Left renal pelvis (tissue), 4 donors: ENCODE measurements at places on chromosomes 6 and 20.
A peak's percentile ranks its signal among the peaks of the same experiment; 100 is the strongest.

- DNase-seq, result no peak
These were observed 98.6 kb downstream of the OGFRL1 start for GRCh38 chr6:71387179-71387578.

- DNase-seq, result no peak
These were observed 128.8 kb upstream of the GGTLC1 start for GRCh38 chr20:24117383-24117782.

DNA sequence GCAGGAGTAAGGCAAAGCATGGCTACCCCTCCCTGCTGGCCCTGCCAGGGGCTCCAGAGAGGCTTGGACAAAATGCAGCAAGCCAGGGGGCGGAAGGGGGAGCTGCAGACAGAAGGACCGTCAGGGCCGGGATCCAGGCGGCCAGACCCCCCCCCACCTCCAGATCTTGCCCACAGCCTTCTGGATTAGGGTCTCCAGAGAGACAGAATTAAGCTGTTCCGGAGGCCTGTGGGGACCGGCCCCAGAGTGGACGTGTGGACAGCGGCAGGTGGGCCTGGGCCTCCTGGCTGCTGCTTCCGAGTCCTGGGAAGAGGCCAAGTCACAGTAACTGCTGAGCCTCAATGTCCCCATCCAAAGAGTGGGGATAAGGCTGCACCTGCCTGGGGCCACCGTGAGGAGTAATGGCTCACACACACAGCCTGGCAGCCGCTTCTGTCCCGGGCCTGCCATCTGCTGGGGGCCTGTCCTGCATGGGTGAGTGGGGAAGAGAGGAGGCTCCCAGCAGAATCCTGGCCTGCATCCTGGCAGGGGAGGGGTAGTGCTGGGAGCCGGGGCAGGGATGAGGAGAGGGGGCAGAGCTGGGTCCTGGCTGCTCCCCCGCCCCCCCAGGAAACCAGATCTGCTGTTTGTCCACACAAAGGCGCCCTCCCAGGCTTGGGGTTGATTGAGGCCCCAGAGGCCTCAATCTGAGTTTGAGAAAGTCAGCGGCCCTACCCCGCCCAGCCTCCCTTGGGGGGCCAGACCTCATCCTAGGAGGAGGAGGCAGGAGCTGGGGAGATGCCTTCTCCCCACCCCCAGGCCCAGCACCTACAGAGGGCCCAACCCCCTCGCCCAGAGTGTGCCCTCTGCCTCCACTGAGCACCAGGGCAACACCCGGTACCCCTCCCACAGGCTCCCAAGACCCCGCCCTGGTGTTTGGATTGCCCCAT is 3.9 kb downstream of the LAMA5 start:
- no peak for DNase-seq

- DNase-seq, result no peak
These were observed 20.3 kb upstream of the ELOVL5 start for GRCh38 chr6:53369051-53369450.

DNA sequence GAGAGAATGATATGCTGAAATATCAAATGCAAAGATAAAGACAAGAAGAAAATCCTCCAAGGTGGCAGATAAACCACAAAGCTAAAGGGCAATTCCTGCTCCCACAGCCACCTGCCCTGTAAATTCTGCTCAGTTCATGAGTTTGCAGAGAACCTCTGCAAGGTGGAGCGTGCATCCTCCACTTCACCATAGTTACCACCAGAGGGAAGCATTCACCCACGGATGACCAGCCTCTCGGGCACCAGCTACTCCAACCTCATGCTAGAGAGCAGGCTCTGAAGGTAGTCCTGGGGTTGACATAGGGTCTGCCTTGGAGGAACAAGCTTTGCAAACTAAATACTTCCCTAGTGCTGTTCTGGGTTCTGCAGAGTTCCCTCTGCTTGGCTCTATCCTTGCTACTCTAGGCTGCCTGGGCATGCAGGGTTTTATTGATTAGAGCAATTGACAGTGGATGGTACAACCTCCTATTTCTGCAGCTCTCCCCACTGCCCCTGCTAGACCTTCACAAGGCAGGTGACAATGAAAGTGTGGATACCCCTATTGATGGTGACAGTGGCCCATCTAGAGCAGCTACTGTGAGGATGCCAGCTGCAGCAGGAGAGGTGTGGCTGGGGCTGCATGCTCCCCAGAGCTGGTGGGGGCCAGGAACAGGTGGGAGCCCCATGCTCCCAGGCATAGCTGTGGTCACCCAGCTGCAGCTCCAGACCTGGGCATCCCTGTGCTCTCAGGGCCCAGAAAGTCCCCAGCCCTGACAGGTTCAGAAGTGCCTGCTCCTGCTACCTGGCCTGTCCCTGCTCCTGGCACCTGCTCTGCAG is 51.1 kb downstream of the GGTLC1 start:
- DNase-seq, result peak; percentile 51

- DNase-seq, result no peak
These were observed 351.3 kb downstream of the ZFAND3 start for GRCh38 chr6:38170666-38171355.

- DNase-seq, result no peak
These were observed 53.5 kb upstream of the NXT1 start for GRCh38 chr20:23296841-23297701.

DNA sequence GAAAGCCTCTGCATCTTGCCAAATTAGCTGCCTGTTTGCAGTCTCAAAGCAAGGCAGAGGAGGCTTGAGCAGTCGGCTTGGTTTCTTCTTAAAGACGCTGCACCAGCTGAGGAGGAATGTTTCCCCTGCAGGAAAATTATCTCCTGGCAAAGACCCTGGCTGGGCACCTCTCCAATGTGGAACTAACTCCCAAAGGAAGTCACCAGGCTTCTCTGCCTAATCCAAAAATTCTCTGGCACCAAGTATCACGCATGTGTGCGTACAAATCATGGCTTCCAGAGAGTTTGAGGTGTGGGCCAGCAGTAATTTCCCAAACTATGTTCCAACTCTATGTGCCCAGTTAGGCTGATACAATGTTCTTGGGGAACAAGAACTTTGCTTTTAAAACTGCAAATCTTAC is 176.2 kb downstream of the KIF16B start:
- no peak for DNase-seq

DNA sequence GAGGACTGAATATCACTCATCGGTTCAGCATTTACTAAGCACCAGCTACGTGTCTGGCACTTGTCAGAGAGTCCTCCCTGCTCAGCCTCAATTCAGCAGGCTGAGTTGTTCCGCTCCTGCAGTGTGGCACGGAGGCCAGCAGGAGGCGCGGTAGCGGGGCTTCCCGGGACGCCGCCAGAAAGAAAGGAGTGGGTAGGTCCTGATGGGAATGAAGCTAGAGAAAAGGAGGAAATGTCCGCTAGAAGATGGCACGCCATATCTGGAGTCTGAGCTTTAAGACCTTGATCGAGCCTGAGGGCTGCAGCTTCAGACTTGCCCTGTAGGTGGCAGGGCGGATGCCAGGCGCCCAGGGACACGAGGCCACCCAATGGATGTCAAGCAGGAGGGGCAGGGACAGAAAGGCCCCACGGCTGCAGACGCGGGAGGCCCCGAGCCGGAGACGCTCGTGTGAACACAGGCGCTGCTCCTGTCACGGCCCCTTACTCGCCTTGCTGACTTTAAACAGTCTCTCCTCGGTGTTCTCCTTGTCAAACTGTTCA is 18.7 kb downstream of the SERPINB6 start:
- peak; percentile 64 for DNase-seq

DNA sequence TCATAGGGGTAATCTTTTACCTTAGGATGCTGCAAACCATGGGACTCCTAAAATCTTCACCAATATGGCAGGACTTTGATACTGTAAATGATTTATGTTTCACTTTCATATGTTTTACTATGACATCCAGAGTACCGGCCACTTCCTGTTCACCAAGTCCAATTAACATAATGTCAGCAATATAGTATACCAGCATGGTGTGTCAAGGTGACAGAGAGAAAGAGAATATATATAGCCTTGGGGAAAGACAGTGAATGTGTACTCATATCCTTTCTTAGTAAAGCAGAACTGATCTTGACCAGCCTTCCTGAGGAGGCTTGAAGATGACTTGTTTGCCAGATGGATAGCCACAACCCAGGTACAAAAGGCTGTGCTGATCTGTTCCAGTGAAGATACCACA is 127.9 kb downstream of the NRN1 start:
- DNase-seq, result no peak

DNA sequence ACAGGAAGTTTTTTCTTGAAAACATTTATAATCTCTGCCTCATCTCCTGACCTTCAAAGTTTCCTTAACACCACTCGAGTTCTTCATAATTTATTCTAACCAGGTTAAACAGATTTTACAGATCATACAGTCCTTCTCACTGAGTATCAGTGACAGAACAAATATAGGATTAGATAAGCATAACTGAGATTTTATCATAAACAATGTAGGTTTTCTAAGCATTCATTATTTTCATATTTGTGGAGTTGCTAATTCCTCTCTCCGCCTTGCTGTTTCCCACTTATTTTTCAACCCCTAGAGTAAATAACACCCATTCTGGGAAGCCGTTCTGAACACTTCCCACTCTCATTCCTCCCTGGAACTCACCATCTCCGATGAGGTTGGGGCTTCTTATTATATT is 229.9 kb downstream of the HACE1 start:
- DNase-seq, result no peak

- DNase-seq, result no peak
These were observed 8.3 kb downstream of the FAM110A start for GRCh38 chr20:841568-842546.

- DNase-seq, result no peak
These were observed 23.3 kb downstream of the NQO2 start for GRCh38 chr6:3022765-3023662.

GRCh38 chr6:81752921-81753710 is 635 bp upstream of the TENT5A start:
- DNase-seq, result peak; percentile 52

- no peak for DNase-seq
These were observed 194.5 kb upstream of the KHDRBS2 start for GRCh38 chr6:62480544-62480943.

GRCh38 chr6:137417396-137417795 is 76.8 kb downstream of the OLIG3 start:
- no peak for DNase-seq

DNA sequence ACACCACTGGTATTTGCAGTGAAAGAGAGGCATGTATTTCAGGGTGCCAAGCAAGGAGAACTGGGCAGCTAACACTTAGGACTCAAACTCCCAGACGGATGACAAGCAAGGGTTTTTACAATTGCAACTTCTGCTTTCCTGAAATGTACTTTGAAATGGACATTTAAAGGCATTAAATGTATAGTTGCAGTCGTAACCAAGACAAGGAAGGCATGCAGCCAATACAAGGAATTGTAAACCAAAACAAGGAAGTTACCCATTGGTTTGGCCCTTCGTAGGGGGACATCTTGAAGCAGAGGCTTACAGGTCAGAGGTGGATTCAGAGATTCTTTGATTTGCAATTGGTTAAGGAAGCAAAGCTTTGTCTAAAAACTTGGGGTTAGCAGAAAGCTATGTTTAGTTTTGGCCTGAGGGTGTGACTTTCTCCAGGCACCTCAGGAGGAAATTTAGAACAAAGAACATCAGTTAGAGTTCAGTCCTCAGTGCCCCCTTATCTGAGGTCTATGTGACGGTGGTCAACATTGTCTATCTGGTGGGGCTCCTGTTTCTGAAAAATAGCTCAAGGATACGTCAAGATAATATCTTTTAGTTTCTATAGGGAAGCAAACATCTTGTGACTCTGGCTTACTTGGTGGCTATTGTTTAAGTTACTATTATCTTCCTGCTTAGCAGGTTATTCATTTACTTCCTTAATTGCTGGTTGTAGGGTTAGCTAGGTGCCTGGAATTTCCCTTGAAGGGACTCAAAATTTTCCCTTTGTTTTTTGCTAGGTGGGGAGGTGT is 266.0 kb downstream of the CD83 start:
- no peak for DNase-seq

GRCh38 chr6:54327631-54328030 is 19.4 kb downstream of the TINAG start:
- no peak for DNase-seq

GRCh38 chr6:45681860-45682511 is 304.3 kb upstream of the SUPT3H start:
- no peak for DNase-seq

DNA sequence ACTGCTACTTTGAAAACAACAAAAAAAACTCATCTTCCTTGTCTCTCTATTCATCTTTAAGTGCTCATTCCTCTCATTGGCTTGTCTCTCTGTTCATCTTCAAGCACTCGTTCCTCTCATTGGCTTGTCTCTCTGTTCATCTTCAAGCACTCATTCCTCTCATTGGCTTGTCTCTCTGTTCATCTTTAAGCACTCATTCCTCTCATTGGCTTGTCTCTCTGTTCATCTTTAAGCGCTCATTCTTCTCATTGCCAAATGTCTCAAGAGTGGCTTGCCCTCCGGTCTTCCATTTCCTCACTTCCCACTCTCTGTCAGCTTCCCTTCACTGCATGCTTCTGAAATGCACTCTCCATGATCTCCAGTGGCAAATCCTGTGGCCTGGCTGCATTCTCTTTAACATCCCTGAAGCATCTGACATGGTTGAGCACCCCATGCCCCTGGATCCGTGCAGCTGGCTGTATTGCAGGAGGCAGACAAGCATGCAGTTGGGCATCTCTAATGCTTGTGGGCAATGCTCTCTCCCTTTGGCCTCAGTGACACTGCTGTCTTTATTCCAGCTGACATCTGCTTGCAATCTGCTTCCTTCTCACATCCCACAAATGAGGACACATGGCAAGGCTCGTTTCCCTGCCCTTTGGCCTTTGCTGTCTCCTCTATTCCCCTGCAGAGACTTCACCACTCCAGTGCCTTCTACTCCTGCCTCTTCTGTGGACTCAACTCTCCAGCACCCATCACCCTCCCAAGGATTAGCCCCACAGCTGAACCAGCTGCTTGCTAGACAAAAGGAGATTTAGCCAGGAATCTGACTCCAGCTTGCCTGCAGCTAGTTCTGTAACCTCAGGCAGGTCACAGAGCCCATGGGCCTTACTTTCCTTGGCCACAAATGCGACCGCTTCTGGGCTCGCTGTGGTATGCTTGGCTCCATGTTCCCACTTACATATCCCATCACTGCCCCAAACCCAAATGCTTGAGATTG is 143.2 kb upstream of the SNX9 start:
- no peak for DNase-seq

DNA sequence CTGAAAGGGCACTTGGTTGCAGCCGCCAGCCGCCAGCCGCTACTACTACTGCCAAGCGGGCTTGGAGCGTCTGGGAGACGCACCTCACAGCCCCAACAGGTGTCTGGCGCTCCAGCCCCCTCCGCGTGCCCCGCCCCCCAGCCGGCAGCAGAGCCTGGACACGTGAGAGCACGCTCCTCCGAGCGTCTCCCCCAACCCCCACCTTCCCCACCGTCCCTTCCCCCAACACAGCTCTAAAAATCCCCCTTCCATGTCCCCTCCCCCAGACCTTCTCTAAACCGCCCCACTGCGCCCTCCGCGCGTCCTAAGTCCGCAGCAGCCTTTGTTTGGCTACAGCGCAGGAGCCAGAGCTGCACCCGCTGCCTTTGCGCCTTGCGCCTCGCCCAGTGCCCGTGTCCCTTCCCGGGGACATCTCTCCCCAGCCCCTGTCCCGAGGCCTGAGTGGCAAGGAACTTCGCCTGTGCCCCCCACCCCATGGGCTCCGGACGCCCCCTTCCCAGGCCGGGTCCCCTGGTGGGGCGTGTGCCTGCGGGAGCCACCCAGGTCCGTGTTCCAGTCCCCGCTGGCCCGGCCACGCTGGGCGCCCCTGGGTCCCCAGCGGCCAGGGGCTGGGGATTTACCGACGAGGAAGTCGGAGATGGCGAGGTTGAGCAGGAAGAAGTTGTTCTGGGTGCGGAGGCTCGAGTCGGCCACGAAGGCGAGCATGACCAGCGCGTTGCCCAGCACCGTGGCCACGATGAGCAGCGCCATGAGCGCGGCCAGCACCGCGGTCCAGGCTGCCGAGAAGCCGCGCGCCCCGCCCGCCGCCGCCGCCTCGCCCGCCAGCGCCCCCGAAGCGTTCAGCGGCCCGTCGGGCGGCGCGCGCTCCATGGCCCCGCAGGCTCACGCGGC is 732 bp downstream of the HRH3 start:
- no peak for DNase-seq

- DNase-seq, result no peak
These were observed 14.4 kb downstream of the SLC22A3 start for GRCh38 chr6:160362556-160362955.
